ENCODE measurements at places on chromosomes 16 and 17.

DNA sequence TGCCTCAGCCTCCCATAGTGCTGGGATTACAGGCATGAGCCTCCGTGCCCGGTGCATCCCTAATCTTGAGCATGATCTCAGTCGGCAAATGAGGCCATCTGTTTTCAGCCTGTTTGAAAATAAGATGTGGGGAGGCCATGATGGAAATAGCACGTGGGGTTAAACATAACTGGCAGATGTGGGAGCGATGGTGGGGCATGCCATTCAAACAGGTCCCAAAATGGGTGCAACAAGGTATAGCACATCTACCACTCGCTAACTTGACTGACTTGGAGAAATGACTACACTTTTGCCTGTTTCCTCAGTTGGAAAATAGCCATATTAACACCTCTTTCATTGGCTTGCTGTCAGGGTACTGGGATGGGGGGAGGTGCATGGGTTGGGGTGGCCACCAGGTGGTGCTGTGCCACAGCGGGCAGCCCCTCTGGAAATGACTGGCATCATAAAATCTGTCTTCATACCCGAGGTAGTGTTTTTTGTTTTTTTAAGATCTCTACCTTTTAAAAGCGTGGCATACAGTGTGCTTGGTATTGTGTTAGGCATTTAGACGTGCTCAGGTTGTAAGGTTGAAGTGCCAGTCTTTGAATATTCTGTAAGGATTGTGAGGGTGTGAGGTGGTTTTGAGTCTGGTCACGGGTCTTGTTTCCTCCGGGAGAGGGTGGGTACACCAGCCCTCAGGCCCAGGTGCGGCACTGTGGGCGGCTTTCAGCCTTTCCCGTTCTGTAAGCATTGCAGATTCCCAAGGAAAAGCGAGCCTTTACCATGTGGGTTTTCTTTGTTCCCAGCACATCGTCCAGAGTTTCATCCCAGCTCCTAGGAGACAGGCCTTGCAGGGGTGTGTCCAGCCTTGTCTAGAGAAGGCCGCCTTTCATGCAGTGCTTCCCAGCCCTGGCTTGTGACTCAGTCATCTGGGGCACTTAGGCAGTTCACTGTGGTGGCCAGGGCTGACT lies 2.9 kb upstream of the TTYH2 start:
- DNase-seq = no peak

GRCh38 chr16:22232277-22233036 lies 26.4 kb downstream of the EEF2K start:
- no peak for DNase-seq

DNA sequence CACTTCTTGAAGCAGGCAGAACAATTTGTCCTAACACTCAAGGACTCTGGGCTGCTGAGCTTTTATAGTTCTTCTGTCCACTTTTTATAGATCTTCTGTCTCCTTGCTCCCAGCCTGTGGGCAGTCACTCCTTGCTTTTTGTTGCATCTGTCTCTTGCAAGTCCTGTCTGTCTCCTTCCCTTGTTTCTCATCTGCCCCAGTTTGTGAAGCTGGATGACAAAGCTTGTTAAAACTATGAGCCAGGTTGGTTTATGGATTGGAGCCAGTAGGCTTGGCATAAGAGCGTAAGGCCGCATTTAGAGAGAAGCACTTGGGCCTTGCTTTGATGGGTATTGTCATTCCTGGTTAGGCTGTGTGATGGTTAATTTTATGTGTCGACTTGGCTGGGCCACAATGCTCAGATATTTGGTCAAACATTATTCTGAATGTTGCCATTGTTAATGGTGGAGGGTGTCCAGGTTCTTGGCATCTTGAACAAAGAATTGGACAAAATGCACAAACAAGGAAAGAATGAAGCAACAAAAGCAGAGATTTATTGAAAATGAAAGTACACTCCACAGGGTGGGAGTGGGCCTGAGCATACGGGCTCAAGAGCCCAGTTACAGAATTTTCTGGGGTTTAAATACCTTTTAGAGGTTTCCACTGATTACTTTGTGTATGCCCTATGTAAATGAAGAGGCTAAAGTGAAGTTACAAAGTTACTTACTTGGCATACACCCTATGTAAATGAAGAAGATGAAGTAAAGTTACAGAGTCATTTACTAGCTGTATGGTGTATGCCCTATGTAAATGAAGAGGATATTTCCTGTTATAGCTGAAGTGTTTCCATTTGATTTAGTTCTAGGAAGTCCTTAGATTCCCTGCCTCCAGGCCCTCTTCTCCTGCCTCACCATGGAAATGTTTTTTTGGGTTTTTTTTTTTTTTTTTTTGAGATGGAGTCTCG lies 8.0 kb upstream of the CPPED1 start:
- DNase-seq = no peak

GRCh38 chr17:9522074-9522473 lies 53.5 kb downstream of the STX8 start:
- peak; percentile 11 for DNase-seq
